ENCODE measurements at places on chromosomes 3 and 15.

DNA sequence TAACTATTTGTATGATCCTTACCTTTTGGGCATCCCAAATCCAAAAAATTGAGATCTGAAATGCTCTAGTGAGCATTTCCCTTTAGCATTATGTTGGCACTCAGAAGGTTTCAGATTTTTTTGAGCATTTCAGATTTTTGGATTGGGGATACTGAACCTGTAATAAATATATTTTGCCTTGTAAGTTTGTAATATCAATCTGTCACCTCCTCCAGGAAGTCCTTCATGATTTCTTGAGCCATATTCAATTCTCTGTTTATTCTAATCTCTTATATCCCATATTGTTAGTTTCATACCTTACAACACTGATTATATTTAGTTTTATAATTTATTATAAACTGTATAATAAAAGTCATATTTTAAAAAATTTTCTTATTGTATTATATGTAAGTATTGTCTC is 215.2 kb downstream of the BBX start:
- DNase-seq: no peak

GRCh38 chr15:52137432-52138357 is 25.1 kb upstream of the BCL2L10 start:
- DNase-seq: no peak

- DNase-seq: no peak
These were observed 870.3 kb downstream of the NAALADL2 start for GRCh38 chr3:175729466-175729865.

DNA sequence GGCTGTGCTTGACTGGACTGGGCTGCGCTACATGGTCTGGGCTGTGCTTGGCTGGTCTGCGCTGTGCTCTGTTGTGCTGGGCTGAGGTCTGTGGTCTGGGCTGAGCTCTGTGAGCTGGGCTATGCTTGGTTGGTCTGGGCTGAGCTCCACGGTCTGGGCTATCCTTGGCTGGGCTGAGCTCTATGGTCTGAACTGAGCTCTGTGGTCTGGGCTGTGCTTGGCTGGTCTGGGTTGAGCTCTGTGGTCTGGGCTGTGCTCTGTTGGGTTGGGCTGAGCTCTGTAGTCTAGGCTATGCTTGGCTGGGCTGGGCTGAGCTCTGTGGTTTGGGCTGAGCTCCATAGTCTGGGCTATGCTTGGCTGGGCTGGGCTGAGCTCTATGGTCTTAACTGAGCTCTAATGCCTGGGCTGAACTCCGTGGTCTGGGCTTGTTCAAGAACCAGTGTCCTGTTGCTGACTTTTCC is 92.0 kb downstream of the PLXNA1 start:
- DNase-seq: no peak

DNA sequence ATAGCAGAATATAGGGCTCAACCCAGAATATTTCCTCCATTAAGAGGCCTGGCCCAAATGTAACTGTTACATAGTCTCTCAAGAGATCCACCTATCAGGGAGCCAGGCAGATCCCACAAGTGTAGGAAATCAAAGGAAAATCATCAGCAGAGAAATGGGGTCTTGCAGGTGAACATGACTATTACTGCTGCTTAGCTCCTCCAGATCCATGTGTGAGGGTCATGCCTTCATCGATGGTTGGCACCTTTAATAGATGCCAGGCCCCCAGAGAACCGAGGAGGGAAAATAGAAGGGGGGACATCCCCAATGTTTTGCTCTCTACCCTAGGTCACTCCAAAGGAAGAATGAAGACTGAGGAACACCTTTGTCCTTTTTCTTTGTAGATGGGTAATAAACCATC is 1029.9 kb upstream of the CADM2 start:
- no peak for DNase-seq

DNA sequence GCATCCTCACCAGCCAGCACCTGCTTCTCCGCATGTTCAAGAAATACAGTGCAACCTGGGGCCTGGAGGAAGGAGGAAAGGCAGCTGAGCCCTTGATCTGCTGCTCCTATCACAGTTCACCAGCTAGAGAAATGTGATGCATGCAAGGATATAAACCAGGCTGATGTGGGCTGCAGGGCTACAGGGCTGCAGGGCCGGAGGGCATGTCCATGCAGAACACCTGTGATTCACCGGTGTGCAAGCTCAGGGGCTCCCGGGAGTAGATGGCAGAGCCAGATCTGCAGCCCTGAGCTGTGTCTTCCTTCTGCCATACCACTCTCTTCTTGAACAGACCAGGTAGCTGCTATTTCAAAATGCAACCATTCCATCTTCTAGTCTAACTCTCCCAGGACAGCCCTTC is 84.9 kb downstream of the HMG20A start:
- DNase-seq: no peak

DNA sequence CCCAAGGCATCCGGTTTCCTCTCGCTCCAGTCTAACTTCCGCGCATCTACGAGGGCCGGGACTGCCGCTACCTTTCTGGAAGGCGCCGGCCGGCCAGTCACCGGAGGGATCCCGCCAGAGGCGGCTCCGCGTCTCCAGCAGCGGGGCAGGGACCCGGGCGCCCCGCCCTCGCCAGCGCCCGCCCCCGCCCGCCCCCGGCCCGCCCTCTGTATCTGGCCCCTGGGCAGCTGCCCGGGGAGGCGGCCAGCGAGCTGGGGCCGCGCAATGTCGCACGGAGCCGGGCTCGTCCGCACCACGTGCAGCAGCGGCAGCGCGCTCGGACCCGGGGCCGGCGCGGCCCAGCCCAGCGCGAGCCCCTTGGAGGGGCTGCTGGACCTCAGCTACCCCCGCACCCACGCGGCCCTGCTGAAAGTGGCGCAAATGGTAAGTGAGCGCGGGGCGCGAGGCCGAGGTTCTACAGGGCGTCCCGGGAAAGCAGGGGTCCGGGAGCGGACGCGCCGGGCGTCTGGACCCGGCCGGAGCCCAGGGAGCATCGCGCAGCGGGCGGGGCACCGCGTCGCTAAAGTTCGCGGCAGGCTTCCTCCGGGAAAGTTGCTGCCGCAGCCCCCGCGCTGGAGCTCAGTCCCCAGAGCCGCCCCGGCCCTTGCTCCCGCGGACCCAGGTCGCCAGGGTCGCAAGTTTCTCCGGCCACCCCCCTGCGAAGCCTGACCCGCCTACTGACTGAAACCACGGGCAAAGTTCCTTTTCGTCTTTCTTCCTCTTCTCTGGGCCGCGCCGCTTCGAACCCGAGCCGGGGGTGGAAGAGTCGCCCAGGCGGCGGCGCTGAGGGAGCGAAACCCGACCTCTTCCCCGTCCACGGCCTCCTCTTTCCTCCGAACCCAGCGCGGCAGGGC is at the start of gene CMTM7:
Gene CMTM7, plus strand, starts transcription at position 211 of the 893 bp plus-strand sequence. Its CDS starts 54 bp downstream, at position 265.
- peak; percentile 61 for DNase-seq

GRCh38 chr3:81218023-81218422 is 543.4 kb downstream of the GBE1 start:
- DNase-seq: no peak
